NCI-H526 treated with DMSO at 0.1 percent for 48 hours (cell line): ENCODE measurements at places on chromosomes 16 and 17.

- DNase-seq, result no peak
Observed at GRCh38 chr16:49424961-49425360, 51.4 kb downstream of the C16orf78 start.

DNA sequence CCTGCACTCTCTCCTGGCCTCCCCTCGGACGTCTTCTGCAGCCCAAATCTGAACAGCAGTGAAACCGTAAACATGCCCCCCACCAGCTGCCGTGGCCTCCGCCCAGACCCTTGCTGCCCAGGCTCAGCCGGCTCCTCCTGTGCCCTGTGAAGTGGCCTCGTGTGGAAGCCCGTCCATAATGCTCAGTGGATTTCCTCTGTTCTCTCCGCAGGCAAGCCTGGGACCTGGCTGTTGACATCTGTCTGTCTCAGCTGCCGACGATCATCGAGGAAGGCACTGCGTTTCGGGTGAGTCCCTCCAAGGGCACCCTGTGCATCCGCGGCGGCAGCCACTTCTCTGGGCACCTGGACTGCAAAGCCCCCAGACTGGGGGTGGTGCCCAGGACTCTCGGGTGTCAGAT is 153.9 kb upstream of the CHMP6 start:
- DNase-seq, result no peak

DNA sequence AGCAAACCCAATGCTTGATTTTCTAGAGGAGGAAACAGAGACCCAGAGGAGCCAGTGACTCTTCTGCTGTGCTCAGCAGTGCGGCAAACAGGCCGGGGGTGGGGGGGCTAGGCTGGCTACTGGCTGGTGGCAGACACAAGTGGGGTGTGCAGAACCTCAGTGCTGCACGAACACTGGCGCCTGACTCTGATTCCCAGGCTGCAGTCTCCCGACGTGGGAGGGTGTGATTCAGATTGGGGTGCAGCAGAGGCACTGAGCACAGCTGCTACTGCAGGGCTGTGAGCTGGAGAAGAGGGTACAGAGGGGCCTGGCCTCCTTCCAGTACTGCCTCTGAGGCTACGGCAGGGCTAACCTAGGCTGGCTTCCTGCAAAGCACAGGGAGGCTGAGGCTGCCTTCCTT is 8.1 kb downstream of the RPL19 start:
- DNase-seq, result no peak

- no peak for DNase-seq
Observed at GRCh38 chr17:3821101-3821500, 20.1 kb upstream of the ITGAE start.

GRCh38 chr17:40415390-40415789 is 2.3 kb downstream of the TOP2A start:
- DNase-seq, result no peak

DNA sequence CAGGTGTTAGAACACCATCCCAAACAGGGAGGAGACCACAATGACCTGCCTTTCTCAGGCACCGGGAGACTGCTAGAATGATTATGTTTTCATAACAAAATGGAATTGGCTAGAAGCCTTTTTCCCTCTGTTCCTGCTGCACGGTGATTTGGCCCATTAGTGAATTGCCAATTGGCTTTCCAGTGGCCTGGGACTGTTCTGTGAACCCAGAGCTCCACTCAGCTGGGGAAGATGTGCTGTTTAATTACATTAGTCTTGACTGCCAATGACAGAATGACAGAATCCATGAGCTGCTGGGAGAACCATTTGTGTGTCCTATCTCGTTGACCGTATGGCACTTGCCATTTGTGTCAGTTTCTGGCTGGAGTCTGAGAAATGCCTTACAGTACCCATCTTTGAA is 242.9 kb downstream of the CDH11 start:
- DNase-seq, result no peak

GRCh38 chr17:43759836-43760235 is 1.2 kb upstream of the SOST start:
- no peak for DNase-seq

DNA sequence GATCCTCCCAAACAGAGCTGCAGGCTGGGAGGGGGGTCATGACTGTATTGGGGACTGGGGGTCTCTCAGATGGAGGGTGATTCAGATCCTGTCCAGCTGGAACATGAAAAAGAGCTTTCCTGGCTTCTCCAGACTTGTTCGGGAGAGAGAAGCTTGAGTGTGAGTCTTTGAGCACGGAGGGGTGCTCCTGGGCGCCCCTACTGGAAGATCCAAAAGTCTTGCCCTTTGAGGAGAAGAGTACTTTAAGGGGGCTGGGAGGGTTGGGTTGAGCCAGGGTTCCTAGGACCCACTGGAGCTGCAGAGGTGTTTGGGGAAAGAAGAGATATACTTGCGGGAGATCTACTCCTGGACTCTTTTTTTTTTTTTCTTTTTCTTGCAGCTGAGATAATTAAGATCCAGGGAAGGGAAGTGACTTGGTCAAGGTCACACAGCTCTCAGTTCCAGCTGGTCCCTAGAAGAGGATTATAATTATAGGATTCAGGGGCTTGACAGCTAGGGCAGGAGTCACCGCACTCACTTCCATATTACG is 8.4 kb downstream of the RARA start:
- no peak for DNase-seq

DNA sequence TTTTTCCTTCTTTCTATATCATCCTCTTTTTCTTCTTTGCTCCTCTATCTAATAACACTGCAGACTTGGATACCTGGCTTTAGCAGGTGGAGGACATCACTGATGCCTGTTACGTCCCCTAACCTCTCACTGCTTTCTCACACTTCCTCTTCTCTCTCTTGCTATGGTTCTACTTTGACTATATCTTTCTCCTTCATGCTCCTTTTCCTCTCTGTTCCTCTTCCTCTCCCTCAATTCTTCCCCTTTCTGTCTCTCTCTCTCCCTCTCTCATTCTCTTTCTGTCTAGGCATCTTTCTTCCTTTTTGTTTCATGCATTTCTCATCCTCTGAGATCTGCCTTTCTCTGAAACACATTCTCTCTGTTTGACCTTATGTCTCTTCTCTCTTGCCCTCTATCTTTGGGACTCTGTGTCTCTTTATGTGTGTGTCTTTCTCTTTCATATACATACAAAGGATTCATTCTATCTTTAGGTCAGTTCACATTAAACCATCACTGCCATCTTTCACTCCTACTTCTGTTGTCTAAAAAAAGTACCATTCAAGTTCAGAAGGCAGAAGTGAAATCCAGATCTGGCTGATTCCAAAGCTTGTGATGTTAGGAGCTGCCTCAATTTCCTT is 353.7 kb downstream of the SHISA9 start:
- no peak for DNase-seq

DNA sequence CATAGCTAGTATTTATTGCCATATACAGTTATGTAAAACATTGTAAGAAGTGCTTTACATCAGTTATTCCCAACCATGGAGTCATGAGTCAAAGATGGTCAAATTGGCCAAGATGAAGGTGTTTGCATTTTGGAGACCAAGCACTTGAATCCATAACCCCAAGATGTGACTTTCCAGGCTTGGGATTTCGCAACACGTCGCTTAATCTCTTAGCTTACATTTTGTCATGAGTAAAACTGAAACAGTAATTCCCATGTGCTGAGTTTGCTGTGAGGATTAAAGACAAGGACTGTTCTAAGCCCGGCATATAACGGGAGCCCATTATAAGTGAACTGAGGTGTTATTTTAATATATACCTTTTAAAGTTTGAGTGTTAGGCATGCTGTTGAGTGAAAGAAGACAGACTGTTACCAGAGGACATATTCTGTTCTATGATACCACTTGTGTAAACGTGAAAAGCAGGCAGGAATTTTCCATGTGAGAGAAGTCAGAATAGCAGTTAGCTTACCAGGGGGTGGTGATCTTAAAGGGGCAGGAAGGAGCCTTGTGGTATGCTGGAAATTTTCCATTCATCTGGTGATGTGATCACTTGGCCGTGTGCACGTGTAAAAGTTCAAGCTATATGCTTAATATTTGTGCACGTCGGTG is 484.9 kb downstream of the WWOX start:
- DNase-seq, result no peak

GRCh38 chr17:13437966-13438779 is 163.6 kb downstream of the HS3ST3A1 start:
- no peak for DNase-seq

DNA sequence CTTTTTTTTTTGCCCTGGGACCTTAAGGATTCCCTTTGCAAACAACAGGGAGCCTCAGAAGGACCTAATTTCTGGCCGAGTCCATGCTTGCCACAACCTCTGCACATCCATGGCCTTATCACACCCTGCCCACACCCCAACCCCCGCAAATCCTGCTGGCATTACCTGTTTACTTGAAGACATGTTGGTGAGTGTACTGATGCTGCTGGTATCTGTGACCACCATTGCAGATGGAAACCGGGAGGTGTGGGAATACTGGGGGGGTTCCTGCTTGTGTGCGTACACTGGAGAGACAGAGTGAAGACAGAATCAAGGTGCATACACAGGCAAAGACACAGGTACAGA is 46.0 kb downstream of the HNF1B start:
- no peak for DNase-seq

DNA sequence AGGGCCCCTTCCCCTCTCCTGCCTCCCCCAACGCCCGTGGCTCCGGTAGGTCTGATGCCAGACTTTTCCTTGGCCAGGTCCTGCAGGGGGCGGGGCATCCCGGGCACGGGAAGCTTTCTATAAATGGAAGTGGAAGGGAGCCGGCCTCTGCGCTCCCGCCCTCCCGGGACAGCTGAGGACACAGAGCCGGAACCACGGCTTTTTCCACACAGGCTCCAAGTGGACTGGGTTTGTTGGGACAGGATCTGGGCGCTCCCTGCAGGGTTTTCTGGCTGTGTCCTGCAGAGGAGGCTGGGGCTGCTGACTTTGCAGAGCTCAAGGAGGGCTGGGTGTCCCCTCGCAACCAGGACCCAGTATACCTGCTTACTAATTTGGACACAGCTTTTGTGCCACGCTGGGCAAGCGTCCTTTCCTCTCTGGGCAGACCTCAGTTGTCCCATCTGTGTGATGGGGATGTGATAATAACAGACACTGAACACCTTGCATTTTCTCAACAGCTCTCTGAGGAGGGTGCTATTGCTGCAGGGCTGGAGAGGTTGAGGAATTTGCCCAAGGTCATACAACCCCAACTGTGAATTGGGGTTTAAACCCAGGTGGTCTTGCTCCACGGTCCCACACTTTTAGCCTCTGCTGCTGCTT is 1.8 kb downstream of the TNS4 start:
- peak; percentile 17 for DNase-seq

DNA sequence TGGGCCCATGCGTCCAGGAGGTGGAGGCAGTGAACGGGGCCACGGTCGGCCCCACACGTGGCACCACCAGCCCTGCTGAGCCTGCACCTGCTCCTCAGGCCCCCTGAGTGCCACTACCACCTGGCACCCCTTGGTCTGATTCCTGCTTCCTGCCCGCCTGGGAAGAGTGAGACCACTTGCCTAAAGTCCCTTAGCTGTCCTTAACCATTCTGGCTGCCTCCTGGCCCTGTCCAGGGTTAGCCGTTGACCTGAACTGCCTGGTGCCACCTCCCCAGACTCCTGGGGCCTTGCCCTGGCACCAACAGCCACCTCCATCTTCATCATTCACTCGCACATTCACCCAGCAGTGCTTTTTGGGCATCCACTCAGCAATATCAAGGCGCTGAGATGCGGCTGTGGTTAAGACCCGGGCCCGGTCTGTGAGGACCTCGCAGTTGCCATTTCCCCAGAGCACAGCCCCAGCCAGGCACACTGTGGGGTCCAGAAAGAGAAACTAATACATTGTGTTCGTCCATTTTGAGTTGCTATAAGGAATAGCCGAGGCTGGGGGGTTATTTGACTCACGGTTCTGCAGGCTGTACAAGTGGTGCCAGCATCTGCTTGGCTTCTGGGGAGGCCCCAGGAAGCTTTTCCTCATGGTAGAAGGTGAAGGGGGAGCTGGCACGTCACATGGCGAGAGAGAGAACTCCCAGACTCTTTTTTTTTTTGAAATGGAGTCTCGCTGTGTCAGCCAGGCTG is 318.4 kb downstream of the SEC14L1 start:
- no peak for DNase-seq

DNA sequence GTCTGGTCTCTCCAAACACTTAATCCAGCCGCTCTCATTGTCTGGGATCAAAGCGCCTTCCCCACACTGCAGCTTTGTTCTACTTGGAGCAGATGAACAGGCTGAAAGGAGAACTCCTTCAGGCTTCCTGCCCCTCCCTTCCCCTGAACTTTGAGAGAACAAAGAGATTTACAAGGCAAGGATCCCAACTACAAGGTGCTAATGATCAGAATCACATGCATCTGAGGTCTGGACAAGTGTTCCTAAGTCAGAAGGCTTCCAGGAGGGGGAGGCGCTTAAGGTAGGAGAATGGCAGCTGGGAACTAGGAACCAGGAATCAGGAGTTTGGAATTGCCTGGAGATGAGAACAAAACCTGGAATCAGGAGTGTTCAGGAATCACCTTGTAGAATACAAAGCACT is 606.3 kb upstream of the CDH11 start:
- DNase-seq, result no peak

GRCh38 chr16:85207357-85207921 is 95.2 kb upstream of the CIBAR2 start:
- no peak for DNase-seq

DNA sequence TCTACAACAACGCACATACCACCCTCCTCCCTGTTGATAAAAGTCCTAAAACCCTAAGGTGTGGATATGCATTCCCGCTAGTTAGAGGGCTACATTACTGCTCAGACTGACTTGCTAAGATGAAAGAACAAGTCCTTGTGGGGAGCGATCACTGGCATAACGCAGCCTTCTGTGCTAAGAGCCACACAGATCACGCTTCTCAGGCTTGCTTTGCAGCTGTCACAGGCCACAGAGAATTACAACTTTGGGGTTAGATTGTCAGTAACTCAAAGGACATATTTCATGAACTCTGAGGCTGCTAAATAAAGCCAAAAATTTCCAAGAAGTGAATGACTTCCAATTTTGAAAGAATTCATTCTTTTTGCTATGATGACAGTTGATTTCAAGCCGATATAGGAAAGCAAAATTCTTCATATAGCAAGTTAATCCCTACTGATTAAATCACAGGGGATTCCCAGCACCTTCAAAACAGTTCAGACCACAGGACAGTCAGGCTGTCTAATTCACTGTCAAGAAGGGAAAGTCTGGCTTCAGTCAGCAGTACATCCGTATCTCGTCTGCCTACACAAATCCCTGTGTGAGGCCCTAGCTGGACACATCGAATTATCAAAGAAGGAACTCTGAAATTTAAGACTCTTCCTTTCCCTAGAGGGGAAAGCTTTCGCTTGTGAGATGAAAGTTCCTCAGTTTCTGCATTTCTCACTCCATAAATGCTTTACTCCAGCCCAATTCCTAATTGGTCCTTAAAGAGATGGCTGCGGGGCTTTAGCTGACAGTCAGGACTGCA is 107.1 kb downstream of the VPS53 start:
- no peak for DNase-seq

- DNase-seq, result no peak
Observed at GRCh38 chr16:78438632-78439031, 339.2 kb downstream of the WWOX start.

DNA sequence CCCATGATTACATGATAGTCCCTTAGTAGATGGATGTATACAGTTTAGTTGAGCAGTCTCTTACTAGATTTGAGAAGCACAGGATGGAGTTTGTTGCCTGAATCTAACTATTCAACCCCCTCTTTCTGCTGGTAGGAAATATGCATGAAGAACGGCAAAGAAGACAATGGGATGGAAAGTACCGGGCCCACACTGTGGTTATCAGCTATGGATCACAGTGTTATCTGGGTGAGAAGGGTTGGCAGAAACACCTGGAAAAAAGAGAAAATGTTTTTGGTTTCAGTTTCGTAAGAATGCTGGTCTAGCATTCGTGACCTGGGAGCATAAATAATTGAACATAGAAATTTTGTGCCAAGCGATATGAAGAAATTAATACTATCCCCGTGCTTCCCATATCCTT is 53.1 kb downstream of the ANKFN1 start:
- no peak for DNase-seq

- DNase-seq, result peak; percentile 1
Observed at GRCh38 chr17:1793447-1793806, 31.6 kb downstream of the SERPINF1 start.

GRCh38 chr17:145671-146541 is 8.5 kb downstream of the SCGB1C2 start:
- no peak for DNase-seq
